EH (cell line): ENCODE measurements at places on chromosomes 6 and 20.

DNA sequence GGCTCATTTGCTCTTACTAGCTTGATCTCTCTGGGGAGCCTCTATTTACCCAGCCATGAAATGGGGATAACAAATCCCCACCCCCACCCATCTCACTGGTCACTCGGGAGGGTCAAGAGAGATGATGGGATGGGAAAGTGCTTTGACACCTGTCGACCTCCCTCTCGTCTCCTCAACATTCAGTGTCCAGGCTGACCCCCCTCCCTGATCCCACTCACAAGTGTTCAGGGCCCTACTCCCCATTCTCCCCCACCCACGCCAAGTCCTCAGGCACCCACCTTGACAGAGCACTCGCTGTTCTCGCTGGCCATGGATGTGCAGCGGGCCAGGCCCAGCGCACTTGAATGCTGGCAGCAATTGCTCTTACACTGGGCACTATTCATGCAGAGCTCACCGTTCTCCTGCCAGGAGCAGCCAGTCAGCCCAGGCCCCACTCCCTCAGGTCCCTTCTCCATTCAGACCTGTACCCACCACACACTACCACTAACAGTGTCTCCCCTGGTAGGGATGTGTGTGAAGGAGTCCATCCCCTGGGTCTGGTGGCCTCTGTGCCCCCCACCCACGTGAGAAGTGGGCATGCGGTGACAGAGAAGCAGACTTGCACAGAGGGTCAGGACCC, 1.6 kb downstream of the CLPS start:
- DNase-seq, result no peak

DNA sequence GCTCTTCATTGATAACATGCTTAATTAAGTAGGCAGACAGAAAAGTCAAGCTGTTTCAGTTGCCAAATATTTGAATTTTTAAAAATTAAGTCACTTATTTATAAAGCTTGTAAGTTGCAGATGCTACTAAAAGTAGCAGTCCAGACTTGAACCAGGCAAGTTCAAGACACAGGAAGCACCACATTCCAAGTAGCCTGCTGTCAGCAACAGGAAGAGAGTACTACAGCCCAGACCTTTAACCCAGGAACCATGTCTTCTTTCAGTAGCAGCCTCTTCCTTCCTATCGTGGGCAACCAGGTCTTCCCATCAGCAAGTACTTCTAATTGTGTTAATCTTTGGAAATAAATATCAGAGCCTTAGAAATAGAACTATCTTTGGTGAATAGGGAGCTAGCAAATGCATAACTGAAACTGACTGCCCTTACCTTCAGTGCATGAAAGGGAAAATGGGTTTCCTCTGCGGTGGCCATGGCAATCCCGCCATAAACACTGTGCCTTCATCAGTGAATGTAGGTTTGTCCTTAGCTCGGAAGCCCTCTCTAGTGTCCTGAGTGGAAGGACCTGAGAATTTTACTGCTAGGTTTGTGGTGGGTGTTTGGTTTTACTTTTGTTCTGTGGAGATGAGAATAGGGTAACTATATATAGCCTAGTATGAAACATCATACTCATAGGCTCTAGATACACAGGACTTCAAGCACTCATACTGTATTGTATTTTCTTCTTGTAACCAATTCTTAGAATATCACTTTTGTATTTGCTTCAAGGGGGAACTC, 95.6 kb downstream of the SYCP2 start:
- DNase-seq, result peak; percentile 30

DNA sequence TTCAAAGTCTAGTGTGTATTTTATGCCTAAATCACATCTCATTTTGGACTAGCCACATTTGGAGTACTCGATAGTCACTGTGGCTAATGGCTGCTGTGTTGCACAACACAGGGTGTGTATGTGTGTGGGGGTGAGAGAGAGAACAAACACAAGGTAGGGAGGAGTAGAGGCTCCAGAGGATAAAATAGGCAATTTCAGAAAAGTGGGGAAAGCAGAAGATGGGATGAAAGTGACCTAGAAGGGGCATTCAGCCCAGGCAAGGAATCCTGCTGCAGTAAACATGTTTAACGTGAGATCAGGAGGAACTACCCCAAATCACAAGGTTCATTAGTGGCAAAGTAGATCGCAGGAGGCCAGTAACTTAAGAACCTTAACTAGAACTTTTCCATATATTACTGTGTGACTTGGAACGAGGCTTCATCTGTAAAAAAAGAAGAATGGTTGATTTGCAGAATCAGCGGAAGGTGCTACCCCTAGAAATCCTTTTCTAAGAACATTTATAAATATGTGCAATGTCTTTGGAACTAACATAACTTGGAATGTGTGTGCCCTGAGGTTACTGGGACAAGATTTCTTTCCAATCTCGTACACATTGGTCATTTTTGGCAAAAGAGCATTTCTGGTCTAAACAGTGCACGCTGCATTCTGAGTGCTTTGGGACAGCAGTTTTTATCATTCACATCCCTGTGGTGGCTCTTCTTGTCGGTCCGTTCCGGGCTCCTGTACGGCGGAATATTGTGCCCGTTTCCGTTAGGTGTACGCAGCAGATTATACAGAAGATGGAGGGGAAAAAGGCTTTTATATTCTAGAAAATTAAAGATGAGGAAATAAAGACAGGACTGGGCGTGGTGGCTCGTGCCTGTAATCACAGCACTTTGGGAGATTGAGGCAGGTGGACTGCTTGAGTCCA, 2.6 kb downstream of the DUSP22 start:
- no peak for DNase-seq

DNA sequence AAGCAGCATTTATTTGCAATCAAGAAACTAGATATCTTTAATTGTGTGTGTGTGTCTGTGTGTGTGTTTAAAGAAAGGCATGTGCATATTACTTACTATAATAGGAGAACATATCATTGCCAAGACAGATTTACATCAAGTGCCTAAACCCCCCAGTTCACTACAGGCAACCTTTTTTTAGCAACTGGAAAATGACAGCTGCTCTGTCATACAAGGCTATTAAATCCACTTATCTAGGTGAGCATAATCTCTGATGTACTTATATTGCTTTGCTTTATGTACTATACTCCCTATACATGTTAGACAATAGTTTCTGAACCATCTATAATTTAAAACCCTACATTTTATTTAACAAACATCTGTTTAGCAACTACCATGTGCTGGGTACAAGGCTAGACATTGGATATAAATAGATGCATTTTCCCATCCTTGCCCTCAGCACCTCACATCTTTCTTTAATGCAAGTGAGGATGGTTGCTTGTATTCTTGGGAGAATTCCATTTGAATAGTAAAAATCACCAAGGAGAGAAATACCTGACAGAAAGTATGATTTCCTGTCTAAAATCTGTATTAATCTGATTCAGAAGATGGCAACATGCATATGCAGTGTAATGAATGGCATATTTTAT, 398.3 kb downstream of the LAMA2 start:
- DNase-seq, result no peak

GRCh38 chr6:132494954-132495353, 18.0 kb downstream of the STX7 start:
- peak; percentile 28 for DNase-seq

DNA sequence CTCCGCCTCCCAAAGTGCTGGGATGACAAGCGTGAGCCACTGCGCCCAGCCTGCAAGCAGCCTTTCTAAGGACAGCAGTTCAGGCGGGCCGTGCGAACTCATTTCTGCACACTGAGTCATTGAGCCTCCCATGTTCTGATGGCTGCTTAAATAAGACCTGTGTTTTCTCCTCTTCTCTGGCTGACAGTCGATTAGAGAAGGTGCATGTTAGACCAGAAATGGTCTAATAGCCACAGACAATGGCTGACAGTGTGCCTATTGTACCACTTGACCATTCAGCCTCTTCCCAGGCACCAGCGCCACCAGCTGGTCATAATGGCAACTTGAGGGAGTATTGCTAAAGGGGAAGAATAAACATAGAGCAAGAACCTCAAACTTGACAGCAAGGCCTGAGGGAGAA, 6.2 kb downstream of the CST11 start:
- peak; percentile 37 for DNase-seq

GRCh38 chr6:29748391-29749307, 25.4 kb downstream of the HLA-F start:
- peak; percentile 87 for DNase-seq
